ENCODE measurements at places on chromosomes 3 and 15. TPM values are rescaled to one million over a fixed set of nuclear protein-coding genes. Genes with fewer than 3 reads are reported as not detected.

The SCN11A gene
- polyA plus RNA-seq, result 0.05 TPM

- no peak for DNase-seq
Observed at GRCh38 chr3:171682743-171683142, 127.5 kb downstream of the PLD1 start.

The MUSTN1 gene
- polyA plus RNA-seq, result not detected

The SLC28A1 gene
- polyA plus RNA-seq, result not detected

DNA sequence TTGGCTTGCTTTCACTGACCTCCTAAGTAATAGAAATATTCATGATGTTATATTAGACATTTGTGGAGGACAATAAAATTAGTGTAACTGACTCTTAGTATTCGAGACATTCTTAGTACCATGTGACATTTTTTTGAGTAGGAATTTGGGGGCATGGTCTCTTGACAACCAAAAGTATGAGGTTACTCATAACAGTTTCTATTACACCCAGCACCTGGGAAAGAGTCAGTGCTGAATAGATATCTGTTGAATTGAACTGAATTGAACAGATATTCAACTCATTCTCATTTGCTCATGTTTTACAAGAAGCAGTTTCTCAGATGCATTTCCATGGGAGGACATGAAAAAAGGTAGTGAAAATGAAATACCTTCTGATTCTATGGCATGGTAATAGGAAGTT is 84.4 kb downstream of the CMSS1 start:
- DNase-seq, result no peak

- no peak for DNase-seq
Observed at GRCh38 chr3:122167630-122168029, 15.8 kb upstream of the CASR start.

GRCh38 chr3:192212979-192213378 is 514.4 kb downstream of the FGF12 start:
- DNase-seq, result no peak

DNA sequence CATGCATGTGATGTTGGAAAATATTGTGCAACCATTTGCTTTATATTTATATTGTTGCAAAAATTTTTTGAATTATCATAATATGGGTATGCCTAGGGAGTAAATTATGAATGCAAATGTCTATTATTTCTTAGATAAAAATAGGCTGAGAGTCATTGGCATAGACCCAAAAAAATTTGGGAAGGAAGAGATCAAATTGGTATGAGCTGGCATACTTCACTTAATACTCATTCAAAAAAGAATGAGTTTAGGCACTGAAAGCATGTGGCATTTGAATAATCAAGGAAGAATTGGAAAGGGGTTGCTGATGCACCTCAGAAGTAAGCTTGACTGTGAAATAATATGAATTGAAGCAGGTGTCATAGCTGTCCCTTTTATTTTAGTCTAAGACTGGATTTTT is 764.0 kb upstream of the DPPA4 start:
- no peak for DNase-seq

All from AG04450 (cell line).